Activated CD8-positive, alpha-beta memory T cell treated with anti-CD3 and anti-CD28 coated beads, Interleukin-2, amount 10 ng/mL, durations not matched to agents 7 days and 5 days (primary cell): ENCODE measurements at places on chromosomes 5 and 9. TPM values are rescaled to one million over a fixed set of nuclear protein-coding genes. Genes with fewer than 3 reads are reported as not detected.

DNA sequence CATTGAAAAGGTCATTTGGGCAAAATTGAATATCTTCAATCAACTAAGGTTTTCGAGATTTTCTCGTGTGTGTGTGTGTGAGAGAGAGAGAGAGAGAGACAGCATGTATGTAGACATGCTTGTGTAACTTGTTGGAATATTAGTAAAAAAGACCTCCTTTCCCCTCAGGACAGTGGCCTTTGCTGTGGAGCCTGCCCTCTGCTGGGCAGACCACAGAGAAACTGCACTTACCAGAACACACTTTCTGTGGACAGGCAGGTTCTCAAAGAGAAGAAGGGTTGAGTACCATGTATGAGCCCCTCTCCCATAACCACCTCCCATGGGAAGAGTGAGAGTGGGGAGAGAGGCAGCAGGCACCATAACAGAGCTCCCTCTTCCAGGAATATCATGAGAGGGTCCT is 45.6 kb downstream of the CFAP90 start:
- no peaks in the 10 kb centered on the region for H3K4me1 ChIP-seq
- no peak overlapping the region for H3K4me3 ChIP-seq
- peaks cover 6% of the 10 kb centered on the region for H3K27me3 ChIP-seq
- no peak overlapping the region for H3K27ac ChIP-seq
- H3K36me3 ChIP-seq: no peaks in the 10 kb centered on the region

GRCh38 chr9:36855448-36856315 is 178.4 kb downstream of the PAX5 start:
- peak; percentile 80 for DNase-seq
- peaks cover 11% of the 10 kb centered on the region for H3K4me1 ChIP-seq
- H3K27ac ChIP-seq: peak overlapping the region; percentile 7
- no peak overlapping the region for H3K4me3 ChIP-seq
- peaks cover 35% of the 10 kb centered on the region for H3K27me3 ChIP-seq

The SLC36A2 gene
- not detected for total RNA-seq

DNA sequence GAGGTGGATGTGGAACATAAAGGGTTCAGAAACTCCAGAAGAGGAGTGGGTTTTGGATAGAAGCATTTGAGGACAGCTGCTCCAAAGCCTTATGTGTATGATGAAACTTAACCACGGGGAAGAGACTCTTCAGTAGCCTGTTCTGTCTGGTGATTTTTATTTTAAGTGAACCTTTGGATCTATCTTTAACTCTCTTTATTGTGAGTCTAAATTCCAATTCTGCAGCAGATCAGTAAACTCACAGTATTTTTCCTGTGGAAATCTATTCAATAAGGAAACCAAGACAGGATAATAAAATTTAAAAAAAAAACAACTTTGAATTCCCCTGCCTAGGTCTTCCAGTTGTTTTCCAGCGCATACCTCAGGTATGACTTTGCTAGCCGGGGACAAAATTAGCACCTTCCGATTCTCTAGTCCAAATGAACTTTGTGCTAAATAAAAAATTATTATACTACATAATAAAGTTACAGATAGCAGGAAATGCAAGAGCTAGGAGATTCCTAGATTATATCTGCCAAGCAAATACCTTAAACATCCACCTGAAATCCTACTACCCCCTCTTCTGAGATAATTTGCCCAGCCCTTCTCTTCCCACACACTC is 101.9 kb downstream of the NLN start:
- peaks cover 35% of the 10 kb centered on the region for H3K4me1 ChIP-seq
- no peak overlapping the region for H3K4me3 ChIP-seq
- H3K27ac ChIP-seq: no peak overlapping the region
- peaks cover 5% of the 10 kb centered on the region for H3K36me3 ChIP-seq
- no peak for DNase-seq

The PCDHGA7 gene
- total RNA-seq: not detected

DNA sequence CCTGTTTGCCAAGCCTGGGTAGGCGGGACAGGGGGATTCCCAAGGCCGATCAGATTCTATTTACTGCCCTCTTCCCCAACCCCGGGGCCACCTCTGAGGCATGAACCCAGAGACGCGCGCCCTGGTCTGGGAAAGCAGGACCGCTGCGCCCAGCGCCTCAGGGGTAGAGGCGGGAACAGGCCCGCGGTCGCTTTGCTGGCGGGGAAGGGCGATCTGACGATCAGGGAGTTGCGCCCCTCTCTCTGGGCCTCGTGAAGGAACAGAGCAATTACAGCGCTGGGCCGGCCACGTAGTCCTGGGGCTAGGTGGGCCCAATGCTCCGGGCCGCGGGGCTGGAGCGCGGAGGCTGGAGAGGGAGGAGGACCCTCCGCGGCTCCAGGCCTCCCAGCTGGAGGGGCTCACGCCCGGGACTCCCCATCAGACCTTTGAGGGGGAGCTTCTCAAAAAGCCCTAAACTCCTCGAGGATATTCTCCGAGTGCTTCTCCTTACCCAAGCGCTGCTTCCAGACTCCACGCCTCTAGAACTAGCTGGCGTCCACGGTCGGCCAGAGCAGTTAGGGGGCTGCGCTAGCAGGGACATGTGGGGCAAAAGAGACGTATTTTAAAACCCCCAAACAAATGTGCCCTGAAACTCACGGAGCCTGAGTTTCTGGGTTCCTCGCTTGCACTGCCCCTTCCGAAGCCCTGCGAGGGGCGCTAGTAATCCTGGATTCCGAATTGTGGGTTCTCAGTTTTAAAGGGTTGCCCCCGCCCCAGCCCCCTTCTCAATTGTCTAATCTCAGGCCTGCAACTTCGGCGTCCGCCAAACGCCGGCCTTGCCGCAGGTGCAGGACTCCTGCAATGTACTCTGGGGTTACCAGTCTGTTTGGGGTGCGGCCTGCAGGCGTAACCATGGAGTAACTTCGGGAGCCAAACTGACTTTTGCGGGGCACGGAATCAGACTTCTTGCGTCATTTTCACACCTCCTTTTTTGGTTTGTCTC is 57.6 kb downstream of the TMEM174 start:
- peaks cover 22% of the 10 kb centered on the region for H3K4me1 ChIP-seq
- H3K27ac ChIP-seq: no peak overlapping the region
- no peaks in the 10 kb centered on the region for H3K36me3 ChIP-seq
- H3K4me3 ChIP-seq: no peak overlapping the region
- no peak for DNase-seq
- peaks cover 85% of the 10 kb centered on the region for H3K27me3 ChIP-seq

The SLC45A2 gene
- not detected for total RNA-seq

DNA sequence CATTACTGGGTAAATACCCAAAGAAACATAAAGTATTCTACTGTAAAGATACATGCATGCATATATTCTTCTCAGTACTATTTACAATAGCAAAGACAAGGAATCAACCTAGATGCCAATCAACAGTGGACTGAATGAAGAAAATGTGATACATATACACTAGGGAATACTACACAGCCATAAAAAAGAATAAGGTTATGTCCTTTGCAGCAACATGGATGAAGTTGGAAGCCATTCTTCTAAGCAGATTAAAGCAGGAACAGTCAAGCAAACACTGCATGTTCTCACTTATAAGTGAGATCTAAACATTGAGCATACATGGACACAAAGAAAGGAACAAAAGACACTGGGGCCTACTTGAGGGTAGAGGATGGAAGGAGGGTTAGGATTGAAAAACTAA is 39.6 kb upstream of the NDUFS4 start:
- DNase-seq: no peak

The MELK gene
- 80.4 TPM for total RNA-seq

The LCN2 gene
- not detected for total RNA-seq
